ENCODE measurements at places on chromosomes 5 and 9.

DNA sequence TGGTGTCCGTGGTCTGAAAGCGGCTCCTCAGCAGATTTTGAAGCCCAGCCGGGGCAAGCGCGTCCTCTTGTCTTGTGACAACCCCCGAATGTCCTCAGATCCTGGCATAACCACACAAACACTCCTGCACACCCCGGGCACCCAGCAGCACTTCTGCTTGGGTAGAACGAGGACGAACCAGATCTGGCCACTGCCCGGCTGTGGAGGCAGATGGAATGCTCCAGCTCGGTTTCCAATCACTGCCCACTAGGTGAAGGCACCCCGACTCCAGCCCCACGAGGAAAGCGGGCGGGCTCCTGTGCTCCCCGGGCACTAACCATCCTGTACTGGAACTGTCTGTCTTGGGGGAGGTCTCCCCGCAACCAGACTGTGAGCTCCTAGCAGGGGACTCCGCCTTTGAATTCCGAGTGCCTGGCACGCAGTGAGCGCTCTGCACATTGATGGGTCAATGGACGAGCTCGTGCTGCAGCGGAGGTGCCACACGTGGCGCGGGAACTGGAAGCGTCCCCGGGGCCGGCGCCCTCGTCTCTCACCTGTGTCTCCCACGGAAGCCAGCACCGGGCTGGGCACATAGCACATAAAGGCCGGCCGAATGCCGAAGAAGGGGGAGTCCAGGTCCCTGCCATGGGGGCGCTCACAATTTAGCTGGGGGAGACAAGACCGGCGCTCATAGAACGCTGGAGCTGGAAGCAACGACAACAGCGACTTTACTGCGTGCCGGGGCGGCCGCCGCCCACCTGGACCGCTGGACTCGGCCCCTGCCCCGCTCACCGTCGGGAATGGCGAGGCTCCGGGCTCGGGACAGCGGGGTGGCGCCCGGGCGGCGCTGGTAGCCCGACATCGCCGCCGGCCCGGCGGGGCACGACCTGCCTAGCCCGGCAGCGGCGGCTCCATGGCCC is 608 bp downstream of the ENTR1 start:
- DNase-seq: no peak

GRCh38 chr5:180166176-180166575 is 42.8 kb downstream of the RASGEF1C start:
- DNase-seq: no peak

GRCh38 chr9:112226091-112226490 is 51.0 kb upstream of the SUSD1 start:
- no peak for DNase-seq

DNA sequence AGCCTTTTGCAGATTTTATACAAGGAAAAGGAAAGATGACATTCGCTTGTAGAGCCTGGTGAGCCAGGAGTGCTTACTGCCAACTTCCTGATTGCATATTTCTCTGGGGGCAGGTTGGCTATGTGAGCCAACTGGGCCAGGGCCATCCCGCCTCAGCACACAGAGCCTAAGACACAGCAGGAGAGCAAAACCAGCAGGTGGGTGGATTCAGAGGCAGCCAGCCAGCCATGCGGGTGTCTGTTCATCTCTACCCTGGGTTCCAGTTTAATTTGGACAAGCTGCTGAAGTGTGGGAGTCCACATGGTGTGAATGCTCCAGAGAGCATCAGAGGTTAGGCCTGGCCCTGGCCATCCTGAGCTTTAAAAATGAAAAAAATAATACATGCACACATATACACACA is 291.4 kb downstream of the ARHGEF28 start:
- DNase-seq: no peak

DNA sequence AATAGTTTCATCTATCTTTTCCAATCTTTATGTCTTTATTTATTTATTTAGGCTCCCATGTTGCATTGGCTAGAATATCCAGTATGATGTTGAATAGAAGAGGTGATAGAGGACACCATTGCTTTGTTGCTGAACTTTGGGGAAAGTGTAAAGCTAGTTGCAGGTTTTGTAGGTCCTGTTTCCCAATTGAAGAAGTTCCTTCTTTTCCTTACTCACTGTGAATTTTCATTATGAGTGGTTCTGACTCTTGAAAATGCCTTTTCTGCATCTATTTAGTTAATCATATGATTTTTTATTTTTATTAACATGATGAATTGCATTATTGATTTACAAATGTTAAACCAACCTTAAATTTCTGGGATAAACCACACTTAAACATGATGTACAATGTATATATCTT is 58.9 kb upstream of the NR3C1 start:
- no peak for DNase-seq

DNA sequence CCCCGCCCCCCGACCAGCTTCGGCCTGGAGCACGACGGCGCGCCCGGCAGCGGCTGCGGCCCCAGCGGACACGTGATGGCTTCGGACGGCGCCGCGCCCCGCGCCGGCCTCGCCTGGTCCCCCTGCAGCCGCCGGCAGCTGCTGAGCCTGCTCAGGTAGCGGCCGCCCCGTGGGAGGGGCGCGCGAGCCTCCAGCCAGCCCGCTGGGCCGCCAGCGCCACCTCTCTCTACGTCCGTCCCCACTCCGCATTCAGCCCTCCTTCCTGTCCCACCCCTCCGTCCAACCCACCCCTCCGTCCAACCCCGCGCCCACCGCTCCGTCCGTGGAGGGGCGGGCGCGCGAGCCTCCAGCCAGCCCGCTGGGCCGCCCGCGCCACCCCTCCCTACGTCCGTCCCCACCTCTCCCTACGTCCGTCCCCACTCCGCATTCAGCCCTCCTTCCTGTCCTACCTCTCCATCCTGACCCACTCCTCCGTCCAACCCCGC is 6.5 kb downstream of the ADAMTS13 start:
- DNase-seq: no peak

- no peak for DNase-seq
These were observed 42.3 kb upstream of the DMAC1 start for GRCh38 chr9:7841831-7842230.

DNA sequence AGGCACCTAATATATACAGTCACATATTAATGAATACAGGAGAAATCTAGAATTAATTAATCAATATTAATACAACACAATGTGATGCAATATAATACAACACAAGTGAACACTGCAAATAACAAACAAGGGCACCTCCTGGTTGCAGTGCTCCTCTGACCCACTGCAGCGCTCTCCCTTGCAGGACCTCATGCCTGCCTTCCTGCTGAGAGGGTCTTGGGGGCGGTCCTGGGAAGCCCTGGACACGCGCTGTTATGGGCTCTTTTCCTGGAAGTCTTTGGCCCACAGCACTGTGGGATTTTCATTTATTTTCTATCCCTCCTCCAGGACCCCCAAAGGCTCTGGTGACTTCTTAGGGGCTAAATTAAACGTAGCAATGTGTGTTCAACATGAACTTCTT is 485.8 kb downstream of the IRX1 start:
- no peak for DNase-seq

- no peak for DNase-seq
These were observed 26.3 kb upstream of the CEP120 start for GRCh38 chr5:123449424-123449974.

DNA sequence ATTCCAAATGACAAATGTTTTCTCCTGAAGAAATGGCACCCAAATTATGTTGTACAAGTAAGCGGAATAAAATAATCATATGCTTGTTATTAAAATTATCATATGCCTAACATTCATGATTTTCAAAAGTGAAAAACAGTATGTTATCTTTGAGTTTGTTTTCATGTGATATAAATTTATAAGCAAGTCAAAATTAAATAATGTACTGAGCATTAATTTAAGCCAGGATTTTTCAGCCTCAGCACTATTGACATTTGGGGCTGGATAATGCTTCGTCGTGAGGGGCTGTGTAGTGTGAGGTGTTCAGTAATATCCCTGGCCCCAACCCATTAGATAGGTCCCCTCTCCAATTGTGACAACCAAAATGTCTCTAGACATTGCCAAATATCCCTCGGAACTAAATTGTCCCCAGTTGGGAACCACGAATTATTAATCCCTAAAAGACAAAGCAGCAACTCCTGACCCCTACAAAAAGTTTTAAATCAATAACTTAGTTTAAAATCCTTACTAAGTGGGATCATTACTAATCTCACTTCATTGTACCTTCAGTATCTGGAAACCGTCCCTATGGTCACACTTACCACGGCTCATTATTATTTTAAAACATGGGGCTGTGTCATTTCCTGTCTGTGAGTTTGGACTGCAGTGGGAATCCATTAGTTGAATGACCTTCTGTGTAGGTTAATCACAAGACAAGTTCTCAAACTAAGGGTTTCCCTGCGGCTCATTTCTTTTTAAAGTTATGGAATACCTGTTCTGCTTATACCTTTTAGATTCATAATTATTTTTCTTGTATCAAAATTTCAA is 1.3 kb upstream of the NNT start:
- no peak for DNase-seq

- no peak for DNase-seq
These were observed 27.1 kb downstream of the LHX6 start for GRCh38 chr9:122201641-122202040.
